Activated naive CD8-positive, alpha-beta T cell treated with anti-CD3 and anti-CD28 coated beads, Interleukin-2, amount 50 U/mL, for 24 hours (primary cell): ENCODE measurements at places on chromosomes 4 and X.

DNA sequence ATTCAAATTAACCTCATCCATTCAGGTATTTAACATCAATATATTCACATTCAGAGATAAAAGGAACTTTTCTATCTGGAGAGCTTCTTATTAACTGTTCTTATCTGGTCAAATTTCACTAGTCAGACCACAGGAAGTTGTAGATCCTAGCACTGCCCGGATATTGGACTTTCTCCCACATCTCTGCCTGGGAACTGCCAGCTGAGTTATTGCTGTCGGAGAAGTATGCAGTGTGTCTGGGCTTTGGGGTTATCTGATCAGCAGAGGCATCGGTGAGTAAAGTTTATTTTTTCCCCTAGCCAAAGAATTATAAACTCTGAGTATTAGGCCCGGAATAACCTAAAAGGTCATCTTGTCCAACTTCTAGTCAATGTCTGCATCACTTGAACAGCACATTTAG lies 45.1 kb downstream of the OR13H1 start:
- DNase-seq: no peak

DNA sequence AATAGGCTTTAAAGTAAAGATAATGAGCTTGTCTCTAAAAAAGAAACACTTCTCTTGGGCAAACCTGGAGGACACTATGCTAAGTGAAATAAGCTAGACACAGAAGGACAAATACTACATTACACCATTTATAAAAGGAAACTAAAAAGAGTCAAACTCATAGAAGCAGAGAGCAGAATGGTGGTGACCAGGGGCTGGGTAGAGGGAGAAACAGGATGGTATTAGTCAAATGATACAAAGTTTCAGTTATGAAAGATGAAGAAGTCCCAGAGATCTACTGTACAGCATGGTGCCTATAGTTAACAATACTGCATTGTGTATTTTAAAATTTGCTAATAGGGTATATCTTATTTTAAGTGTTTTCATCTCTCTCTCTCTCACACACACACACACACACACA lies 28.5 kb downstream of the ACSL4 start:
- DNase-seq: no peak

DNA sequence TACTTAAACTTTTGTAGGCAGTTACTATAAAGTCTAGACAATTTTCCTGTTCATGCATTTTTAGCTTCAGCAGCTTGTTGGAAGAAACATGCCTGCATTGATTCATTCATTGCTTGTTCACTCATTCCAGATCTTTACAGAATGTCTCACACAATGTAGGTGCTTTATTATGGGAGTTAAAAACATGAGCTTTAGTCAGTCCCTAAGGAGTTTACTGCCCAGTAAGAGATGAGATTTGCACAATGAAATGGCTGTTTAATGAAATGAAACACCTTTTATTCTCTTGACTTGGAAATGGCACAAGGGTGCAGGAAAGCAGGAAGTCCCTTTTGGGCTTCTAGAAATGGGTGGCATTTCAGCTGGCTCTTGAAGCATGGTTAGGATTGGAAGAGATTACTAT lies 2.9 kb downstream of the NOCT start:
- no peak for DNase-seq

GRCh38 chr4:30716681-30717207 lies 3.4 kb upstream of the PCDH7 start:
- no peak for DNase-seq

DNA sequence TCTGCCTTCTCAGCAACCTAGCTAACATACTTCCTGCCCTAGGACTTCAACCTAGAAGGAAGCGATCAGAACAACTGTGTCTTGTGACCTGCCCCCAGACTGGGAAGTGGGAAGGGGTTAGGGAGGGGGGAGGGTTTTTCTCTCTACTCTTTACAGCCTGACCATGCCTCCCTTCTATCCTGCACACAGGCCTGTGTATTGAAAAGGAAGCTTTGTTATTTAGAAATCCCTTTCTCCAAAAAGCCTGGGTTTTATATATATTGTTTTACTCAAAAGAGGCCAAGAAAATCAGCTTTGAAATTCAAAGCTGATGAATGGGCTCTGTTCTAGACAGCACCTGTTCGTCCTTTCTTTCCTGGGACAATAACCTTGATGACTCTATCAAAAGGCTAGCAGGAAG lies 35.2 kb upstream of the SMS start:
- DNase-seq: no peak

DNA sequence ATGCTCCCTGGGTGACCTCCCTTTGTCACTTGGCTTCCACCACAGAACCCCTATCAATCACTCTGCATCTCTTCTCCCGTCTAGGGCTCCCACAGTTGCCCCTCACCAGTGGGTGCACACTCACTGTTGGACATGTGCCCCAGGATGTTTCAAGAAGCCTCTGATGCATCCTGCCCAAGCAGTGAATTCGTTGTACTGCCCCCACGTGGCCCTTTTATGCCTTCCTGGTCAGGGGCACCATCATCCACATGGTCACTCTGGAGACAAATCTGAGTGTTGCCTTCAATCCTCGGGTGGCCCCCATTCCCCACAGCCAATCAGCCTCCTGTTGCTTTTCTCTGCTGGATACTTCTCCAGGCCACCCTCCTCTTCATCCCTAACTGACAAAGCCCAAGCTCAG lies 12.2 kb downstream of the ITIH6 start:
- DNase-seq: no peak

- DNase-seq: no peak
Observed at GRCh38 chr4:48254381-48255071, 15.1 kb downstream of the TEC start.

- DNase-seq: no peak
Observed at GRCh38 chr4:83180431-83180968, 66.0 kb upstream of the PLAC8 start.

GRCh38 chr4:88107406-88108107 lies 50.9 kb downstream of the ABCG2 start:
- no peak for DNase-seq

- DNase-seq: no peak
Observed at GRCh38 chrX:131801066-131801465, 222.0 kb upstream of the STK26 start.

DNA sequence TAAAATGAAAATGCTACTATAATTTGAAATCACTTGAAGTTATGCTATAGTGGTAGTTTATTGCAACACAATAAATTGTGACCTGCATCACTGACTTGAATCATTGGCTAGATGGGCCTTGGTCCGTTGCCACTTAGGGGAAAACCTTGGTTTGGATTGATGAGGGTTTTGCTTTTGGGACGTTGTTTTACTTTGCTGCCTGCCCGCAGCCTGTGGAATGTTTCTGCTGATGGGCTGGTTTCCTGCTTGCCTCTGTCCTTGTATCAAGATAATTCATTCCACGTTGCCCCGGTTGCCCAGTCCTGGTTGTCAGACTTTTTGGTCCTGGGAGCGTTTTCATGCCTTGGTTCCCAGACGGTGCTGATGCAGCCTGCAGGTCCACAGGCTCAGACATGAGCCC lies 18.3 kb downstream of the HADH start:
- no peak for DNase-seq

GRCh38 chrX:135410861-135411627 lies 10.7 kb upstream of the SMIM10L2A start:
- DNase-seq: no peak
